Type B pancreatic cell (in vitro differentiated cells): ENCODE measurements at places on chromosomes 7 and 10. TPM values are rescaled to one million over a fixed set of nuclear protein-coding genes. Genes with fewer than 3 reads are reported as not detected.

PPP3CB gene
- total RNA-seq, result 34.8 and 42.4 TPM in 2 replicates

- H3K27me3 ChIP-seq, result no peaks in the 10 kb centered on the region
- H3K36me3 ChIP-seq, result no peaks in the 10 kb centered on the region
- no peak overlapping the region for H3K27ac ChIP-seq
- H3K4me1 ChIP-seq, result peaks cover 10% of the 10 kb centered on the region
- no peak for DNase-seq
Observed at GRCh38 chr10:117860823-117861222, 185.9 kb downstream of the RAB11FIP2 start.

GRCh38 chr7:110839866-110840265, 251.1 kb upstream of the LRRN3 start:
- DNase-seq, result no peak
- peaks cover 18% of the 10 kb centered on the region for H3K4me1 ChIP-seq
- H3K4me3 ChIP-seq, result no peak overlapping the region
- no peak overlapping the region for H3K27ac ChIP-seq
- H3K27me3 ChIP-seq, result no peaks in the 10 kb centered on the region
- peaks cover under 1% of the 10 kb centered on the region for H3K36me3 ChIP-seq

DNA sequence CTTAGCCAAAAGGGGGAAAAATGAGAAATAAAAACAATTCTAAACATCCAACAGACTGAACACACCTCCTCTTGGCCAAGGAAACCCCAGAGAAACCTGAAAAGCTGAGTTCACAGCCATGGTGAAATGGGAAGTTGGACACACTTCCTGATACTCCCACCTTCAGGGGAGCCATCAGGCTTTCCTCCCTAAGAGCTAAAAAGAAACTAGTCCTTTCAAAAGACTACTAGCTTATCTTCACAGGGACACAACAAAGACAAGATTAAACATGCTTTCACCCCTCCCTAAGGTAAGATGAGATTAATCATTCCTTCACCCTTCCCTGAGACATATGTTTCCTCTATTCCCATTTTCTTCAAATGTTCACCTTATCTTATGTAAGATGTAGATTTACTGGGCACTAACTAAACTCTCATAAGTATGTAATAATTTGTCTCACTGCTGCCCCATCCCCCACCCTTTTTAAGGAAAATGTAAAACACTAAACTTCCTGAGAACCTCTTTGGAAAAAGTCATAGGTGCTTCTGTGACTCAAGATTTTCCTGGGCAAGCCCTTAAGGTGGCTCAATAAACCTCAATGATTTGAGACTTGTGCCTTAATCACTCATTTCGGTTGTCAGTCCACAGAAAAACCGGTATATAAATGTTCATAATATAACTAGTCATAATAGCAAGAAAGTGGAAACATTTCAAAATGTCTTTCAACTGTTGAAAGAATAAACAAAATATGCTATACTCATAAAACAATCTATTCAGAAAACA, 40.5 kb downstream of the HTR7 start:
- H3K27me3 ChIP-seq, result peaks cover 4% of the 10 kb centered on the region
- H3K36me3 ChIP-seq, result peaks cover 4% of the 10 kb centered on the region
- no peak overlapping the region for H3K4me3 ChIP-seq
- DNase-seq, result no peak

GRCh38 chr10:93742633-93743349, 14.9 kb upstream of the LGI1 start:
- peaks cover 4% of the 10 kb centered on the region for H3K27me3 ChIP-seq
- no peak overlapping the region for H3K4me3 ChIP-seq
- no peak overlapping the region for H3K27ac ChIP-seq
- no peak for DNase-seq
- H3K4me1 ChIP-seq, result peaks cover 4% of the 10 kb centered on the region

DNA sequence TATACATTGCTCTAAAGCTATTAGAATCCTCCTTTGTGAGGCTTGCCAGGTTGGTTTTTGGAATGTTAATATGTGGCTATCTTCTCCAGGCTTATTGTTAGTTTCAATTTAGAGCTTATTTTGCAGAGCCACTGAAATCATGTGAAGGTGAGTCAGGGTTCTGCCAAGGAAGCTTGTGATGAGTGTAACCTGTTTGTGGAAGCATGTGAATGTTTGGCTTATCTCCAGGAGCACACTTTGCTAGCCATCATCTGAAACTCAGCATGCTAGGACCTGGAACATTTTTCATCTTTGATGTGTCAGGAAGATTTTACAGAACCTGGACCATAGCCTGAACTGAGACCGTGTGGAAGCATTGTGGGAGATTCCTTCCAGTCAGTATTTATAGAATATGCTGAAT, 197.3 kb downstream of the PPP1R9A start:
- no peak for DNase-seq
- no peaks in the 10 kb centered on the region for H3K27me3 ChIP-seq
- peaks cover 12% of the 10 kb centered on the region for H3K4me1 ChIP-seq
- H3K36me3 ChIP-seq, result peaks cover 7% of the 10 kb centered on the region
- peak overlapping the region; percentile 79 for H3K27ac ChIP-seq
